Suppressor macrophage treated with lipopolysaccharide for 1 hour (primary cell): ENCODE measurements at places on chromosomes 16 and 17.

GRCh38 chr17:46180892-46181274 lies 12.3 kb downstream of the KANSL1 start:
- no peak for DNase-seq

DNA sequence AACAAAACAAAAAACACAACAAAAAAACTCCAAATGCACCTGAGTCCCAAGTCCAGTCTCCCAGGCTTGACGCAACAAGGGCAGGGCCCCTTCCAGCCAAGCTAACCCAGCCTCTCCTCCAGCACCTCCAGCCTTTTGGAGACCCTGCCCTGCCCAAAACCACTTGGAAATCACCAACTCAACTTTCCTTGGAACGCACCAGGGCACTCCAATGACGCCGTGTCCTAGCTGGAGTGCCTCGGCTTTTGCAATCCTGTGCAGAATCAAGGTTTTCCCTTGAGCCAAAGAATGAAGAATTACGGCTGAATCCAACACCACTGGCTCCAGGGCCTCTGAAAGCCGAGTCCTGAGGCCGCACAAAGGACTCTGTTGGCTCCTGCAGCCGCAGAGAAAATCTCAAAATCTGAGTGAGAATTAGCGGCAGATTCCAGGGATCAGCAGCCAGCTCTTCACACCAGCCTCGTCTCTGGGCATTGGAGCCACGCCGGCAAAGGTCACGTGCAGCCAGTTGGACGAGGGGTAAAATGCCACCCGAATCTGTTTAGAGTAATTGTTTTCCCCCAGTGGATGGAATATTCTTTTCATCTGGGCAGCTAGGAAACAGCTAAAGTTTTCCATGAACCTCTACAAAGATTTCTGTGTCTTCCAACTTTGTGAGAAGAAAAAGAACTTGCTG lies 9.7 kb upstream of the BAIAP2 start:
- DNase-seq: no peak

- DNase-seq: no peak
Measured at GRCh38 chr17:27321372-27321771, 27.5 kb downstream of the WSB1 start.

DNA sequence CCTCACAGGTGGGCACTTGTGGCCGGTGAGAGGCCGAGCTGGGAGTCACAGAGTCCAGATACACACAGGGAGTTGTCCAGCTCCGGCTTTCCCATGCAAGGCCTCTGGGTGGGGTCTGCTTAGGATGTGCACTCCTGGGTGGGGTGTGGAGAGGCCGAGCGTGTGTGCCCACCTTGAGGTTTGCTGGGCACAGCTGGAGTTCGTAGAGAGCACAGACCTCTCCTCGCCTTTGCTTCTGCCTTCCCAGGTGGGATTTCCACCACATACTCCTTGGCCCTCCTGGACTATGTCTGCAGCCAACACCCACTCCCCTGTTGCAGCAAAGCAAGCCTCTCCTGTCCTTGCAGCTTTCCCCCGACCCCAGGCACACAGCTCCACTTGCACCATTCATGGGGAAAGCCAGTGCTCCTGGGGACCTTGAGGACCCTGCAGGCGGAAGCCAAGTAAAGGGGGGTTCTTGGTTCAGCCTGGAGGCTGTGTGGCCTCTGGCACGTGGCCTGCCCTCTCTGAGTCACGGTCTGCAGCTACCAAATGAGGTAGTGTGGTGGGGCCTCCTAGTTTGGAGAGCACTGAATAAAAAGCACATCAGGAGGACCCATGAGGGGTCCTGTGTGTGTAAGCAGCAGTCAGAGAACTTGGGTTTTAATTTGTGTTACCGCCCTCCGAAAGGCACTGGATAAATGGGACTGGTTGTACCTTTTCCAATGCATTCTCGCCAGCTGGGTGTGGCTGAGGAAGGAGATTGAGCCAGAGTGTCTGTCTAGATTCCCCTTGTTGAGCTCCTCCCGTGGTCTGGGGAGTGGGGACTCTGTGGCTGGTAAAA lies 31.5 kb downstream of the MPRIP start:
- no peak for DNase-seq

DNA sequence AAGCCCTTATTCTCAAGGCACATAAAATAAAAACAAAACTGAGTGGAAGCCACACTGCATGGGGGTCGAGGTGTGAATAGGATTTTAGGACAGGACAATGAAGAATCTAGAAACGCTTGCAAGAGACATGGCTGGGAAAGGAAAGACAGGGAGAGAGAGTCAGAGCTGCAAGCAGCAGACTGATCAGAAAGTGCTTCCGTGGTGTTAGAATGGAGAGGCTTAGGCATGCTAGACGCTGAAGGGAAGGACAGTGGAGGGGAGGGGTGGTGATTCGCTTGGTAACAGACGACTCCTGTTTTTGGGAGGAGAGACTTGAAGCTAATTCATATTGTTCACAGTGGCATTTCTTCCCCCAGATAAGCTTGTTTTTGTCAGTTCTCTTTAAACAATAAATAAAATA lies 173.5 kb downstream of the AIPL1 start:
- no peak for DNase-seq
